Suppressor macrophage (primary cell): ENCODE measurements at places on chromosomes 3 and 15.

DNA sequence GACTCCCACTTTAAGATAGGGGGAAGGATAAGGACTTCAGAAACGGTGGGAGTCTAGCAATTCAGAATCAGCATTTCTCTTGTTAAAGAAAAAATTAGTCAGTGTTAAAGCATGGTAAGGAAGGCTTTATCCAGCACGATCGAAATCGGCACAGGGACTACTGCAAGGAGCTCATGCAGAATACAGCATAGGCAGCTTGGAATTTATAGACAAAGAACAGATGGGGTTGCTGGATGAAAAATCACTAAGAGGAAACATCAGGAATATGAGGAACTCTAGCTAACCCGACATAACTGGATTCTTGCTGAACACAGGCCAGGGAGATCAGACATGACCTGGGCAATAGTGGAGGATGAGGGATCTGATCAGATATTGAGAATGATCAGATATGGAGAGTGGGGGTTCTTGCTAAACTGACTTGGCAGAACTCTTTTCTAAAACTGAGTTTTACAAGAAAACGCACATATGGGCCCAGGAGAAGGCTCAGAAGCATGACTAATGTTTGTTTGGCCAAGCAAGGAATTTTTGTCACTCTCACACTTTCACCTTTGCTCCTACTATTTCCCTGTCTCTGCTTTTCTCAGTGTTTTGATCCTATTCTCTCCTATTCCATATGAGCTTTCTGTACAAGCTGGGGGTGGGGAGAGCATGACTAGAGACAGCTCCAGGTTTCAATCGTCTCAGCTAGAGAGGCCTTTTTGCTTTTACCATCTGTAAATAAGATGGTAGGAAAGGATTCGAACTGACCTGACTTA is 3.9 kb upstream of the PLCH1 start:
- no peak for DNase-seq

- DNase-seq = no peak
Observed at GRCh38 chr3:152817400-152817799, 17.5 kb upstream of the P2RY1 start.

DNA sequence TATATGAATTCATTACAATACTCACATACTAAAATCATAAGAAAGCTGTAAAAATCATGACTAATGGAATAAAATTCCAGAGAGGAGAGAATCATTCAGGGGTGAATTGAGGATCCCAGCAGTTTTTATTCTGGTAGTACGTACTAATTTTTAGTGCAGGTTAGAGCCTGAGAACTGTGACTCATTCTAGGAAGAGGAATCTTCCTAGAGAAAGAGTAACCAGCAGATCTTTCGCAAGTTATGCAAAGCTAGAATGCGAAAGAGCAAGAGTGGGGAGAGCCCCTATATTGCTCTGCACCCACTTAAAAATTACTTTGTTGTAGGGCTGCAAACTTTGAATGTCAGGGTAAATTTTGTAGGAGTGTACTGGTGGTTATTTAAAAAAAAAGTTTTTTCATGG is 303.6 kb upstream of the ARPP21 start:
- no peak for DNase-seq

DNA sequence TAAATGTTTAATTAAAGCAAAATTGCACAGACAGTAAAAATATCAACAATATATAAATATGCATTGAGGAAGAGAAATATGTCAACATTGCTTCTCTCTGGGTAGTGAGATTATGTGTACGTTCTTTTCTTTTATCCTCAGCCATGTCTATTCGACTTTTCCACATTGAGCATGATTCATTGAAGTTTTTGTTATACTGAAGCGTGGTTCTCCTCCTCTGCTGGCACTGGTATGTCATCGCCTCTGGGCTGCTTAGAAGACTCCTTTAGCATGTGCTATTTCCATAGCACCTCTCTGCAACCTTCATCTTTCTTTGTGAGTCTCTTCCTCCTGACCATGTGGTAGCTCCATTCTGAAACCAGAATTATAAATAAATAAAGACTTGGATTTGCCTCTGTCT is 65.8 kb upstream of the AKAP13 start:
- no peak for DNase-seq

DNA sequence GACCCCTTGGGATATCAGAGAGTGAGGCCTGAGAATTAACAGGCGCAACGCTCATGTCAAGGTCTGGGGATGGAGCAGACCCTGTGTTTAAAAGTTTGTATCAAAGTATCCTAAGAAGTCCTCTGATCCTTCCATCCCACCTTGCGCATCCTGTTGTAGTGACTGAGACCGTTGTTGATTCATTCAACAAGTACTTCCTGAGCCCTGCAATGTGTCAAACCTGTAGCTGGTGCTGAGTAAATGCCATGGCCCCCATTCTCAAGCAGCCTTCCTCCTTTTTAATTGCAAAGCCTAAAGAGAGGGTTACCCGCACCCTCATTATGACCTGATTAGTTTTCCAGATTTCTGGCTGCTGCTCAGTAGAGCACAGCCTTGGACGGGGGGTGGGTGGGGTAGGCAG is 46.4 kb downstream of the RPLP1 start:
- DNase-seq = no peak

DNA sequence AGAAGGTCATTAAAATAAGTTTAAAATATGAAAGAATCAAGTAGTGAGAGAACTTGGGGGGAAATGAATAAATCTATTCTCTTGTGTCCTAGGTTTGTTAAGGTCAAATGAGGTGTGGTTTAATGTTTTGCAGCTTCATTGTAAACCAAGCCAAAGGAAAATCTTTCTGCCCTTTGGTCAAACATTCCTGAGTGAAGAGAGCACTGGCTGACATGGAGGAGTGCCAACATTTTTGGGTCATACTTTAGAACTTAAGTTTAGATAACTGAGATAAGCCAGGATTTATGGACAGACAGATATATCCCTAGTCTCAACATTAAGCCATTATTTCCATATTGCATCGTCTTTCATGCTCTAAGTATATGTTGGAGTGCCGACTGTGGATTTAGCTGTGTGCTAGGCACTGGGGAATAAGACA is 66.4 kb downstream of the PTPRG start:
- DNase-seq = no peak

DNA sequence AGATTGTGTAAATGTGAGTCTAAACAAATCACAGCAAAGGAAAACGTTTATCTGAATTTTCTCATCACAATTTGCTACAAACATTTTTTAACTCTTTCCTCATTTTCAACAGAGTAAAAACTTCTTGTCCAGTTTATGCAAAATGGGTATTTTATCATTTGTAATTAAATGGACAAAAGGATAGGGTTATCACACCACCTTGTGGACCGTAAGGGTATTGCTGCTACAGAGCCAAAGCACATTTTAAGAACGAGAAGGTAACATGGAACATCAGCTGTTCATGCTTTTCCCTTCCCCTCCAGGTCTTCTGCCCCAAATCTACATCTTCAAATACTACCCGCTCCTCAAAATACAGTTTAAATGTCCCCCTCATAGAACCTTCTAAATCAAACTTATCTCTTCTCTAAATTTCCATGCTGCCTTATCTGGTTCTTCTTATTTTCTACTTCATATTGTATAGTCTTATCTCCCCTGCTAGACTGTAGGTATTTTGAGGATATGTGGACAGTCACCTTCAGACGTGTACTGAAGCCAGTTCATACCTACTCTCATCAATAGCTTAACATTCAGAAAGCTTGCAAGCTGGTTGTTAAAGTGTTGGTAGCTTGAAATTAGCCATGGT is 12.8 kb upstream of the SETMAR start:
- peak; percentile 61 for DNase-seq

DNA sequence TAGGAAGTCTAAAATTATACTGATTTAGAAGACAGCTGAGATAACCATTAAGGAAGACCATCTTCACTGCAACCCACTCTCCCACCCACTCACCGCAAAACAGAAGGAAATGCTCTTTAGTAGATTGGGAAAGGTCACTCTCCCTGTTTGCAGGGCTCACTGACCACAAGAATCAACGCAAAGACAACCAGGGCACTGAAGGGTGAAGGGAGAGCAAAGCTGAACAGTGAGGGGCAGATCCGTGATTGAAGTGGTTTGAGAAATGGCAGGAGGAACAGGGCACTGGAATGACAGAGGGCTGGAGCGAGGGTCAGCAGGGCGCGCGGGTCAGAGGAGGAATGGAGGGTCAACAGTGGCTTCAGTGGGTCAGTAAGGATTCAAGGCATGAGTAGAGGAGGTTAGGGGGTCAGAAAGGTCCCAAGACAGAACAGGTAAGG is 520 bp downstream of the MESD start:
- peak; percentile 86 for DNase-seq

GRCh38 chr3:51328206-51328605 is 56.9 kb upstream of the MANF start:
- no peak for DNase-seq

DNA sequence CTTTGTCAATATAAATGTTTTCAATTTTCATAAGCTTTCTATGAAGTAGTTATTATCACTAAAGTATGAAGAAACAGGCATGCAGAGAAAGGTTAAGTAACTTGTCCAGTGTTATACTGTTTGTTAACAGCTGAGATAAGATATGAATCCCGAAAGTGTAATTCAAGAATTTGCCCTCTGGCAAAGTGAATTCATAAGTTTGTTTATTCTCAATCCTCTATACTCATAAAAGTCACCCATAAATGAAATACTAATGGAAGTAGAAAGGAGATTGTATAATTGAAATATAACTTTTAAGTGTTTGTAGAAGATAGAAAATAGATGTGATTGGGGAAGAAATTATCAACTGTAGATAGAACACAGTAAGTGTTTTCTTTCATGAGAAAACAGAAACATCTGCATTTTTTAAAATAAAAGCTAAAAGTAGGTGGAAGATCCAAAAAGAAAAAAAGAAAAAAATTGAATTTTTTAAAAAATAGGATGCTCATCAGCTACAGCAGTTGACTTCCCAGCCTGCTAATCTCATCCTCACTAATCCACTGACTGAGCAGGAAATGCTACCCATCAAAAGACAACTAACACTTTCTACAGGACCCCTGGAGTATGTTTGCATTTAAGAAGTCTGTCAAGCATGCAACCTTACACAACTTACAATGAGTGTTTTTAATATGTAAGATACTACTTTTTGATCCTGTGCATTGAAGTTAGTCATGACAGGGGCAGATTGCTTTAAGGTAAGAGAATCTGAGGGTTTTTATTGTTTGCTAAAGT is 878.1 kb downstream of the SI start:
- no peak for DNase-seq

GRCh38 chr15:93250950-93251349 is 161.9 kb upstream of the RGMA start:
- no peak for DNase-seq

DNA sequence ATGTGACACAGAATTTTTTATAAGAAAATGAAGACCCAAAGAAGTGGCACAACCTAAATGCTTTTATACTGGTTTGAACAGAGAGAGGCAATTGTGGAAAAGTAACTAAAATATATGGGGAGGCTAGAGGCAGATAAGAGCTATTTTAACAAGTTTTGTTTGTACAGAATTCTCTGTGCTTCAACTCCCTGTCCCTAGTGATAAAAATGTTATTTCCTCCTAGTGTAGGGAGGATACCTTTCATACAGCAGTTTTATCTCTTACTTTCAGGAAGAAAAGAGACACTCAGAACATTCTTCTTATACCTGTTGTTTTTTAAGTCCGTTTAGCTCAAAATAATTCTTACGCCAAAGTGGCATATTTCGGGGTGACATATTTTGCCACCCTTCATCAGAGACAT is 21.2 kb upstream of the ZNF639 start:
- DNase-seq = no peak

GRCh38 chr15:83587091-83587490 is 66.8 kb upstream of the ADAMTSL3 start:
- no peak for DNase-seq

GRCh38 chr3:150083655-150084042 is 113.0 kb upstream of the PFN2 start:
- no peak for DNase-seq

DNA sequence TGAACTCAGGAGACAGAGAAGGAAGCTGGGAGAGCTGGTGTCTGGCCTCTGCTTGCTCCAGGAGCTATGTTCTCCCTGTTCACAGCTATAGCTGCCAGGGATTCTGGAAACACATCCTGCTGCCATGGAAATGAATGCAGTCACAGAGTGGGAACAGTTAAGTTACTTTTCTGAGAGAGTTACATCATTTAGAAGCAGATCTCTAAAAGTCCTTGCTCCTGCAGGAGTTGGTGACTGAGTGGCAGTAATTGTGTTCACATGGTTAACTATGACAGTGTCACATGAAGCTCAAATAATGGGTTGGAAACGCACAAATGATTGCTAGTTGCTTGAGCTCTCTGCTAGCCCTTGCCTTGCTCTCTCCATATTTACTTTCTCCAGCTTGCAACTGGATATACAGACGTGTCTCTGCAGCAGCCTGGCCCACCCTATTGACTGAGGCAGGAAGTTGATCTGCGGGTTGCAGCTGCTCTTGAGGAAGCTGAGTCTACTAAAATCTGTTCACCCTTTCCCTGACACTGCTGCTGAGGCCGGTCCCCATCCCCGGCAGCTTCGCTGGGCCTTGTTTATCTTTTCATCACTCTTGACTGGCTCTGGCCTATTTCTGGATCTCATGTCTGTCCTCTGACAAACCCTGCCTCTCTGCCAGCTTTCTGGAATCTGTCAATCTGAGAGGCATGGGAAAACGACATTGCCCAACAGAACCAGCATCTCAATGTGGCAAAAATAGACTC is 16.7 kb upstream of the ISLR start:
- no peak for DNase-seq

- no peak for DNase-seq
Observed at GRCh38 chr3:141427764-141428163, 59.1 kb upstream of the RASA2 start.

- DNase-seq = no peak
Observed at GRCh38 chr3:48999085-48999858, 7.9 kb upstream of the WDR6 start.

DNA sequence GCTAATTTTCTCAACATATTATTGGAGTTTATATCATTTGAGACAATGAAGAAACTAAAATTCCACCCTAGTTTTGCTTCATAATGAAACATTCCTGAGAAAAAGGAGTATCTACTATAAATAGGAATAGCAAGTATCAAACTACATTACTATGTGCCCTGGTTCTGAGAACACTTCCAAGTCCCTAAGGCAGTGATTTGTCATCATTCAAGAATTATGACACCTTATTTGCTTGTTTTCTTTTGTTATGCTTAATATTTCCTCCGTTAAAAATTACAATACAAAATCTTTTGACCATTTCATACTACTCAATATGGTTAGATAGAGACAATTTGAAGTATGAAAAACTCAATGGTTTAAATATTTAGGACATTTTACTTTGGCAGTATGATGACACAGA is 707.8 kb upstream of the GOLIM4 start:
- no peak for DNase-seq

- no peak for DNase-seq
Observed at GRCh38 chr15:38695249-38696108, 130.9 kb upstream of the RASGRP1 start.

DNA sequence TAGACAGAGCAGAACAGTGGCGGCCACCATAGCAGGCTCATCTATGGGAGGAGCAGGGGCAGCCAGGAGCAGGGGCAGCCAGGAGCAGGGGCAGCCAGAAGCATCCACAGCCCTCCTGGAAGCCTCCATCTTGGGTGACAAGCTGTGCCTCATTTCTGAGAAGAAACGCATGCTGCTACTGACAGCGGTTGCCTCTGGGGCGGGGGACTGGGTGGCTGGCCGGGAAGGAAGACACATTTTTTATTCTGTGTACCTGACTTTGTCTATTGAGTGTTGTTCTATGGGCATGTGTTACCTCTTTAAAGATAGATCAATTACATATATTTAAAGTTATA is 71.5 kb upstream of the KLF13 start:
- DNase-seq = no peak

- peak; percentile 20 for DNase-seq
Observed at GRCh38 chr3:113668015-113668414, 28.4 kb downstream of the USF3 start.
